ENCODE measurements at places on chromosomes 6 and 20.

- no peak for DNase-seq
These were observed 32.6 kb downstream of the TFAP2B start for GRCh38 chr6:50851049-50851845.

DNA sequence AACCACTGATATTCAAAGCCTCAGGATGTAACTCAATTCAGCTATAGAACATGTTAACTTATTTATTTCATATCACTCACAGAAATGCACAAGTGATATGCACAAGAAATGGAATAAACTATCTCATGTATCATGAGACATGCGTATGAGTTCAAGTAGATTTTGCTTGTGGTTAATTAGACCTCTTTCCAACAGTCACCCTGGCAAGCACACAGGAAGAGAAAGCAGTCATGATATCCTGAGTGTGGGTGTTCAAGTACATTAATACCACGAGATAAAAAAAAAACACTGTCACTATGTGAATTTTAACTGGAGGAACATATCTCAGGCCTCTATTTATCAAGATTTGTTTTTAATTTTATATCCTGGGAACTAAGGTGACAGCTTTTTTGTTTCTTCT lies 64.2 kb downstream of the LAMP5 start:
- DNase-seq = no peak

DNA sequence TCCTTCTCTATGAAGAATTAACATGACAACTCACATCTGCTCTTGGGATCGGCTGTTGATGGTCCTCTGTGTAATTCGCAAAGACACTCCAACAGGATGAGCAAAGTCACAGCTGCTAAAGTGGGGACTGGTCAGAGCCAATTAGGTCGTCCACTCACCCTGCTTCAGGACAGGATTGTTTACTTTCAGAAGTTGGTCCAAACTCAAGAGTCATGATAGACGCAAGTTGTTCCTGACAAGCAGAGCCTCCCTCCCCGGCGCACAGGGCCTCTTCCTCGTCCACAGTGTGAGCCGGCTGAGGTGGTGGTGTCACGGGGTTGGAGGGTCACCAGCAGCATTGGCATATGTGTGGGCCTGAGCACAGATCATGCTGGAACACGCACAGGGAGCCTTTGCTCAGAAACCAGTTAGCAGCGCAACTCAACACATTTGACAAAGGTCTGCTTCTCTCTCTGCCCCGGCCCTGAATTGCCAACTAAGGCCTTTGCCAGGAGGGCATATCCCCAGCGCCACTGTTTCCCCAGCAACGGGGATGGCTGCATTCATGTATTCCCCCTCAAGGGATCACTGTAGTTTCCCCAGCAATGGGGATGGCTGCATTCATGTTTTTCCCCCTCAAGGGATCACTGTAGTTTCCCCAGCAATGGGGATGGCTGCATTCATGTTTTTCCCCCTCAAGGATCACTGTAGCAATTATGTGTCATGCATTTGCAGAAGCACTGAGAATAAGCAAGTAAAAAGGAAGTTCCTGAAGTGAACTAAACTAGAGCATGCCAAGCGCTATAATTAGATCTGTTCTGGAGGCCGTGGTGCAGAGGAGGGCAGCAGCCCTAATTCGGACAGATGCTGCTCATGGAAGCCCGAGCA lies 111.7 kb downstream of the THBS2 start:
- DNase-seq = no peak

GRCh38 chr6:133244519-133244918 lies 3.4 kb downstream of the EYA4 start:
- no peak for DNase-seq

- no peak for DNase-seq
These were observed 24.0 kb upstream of the DDO start for GRCh38 chr6:110439356-110439755.

GRCh38 chr6:71888756-71889340 lies 2.5 kb downstream of the RIMS1 start:
- DNase-seq = no peak

DNA sequence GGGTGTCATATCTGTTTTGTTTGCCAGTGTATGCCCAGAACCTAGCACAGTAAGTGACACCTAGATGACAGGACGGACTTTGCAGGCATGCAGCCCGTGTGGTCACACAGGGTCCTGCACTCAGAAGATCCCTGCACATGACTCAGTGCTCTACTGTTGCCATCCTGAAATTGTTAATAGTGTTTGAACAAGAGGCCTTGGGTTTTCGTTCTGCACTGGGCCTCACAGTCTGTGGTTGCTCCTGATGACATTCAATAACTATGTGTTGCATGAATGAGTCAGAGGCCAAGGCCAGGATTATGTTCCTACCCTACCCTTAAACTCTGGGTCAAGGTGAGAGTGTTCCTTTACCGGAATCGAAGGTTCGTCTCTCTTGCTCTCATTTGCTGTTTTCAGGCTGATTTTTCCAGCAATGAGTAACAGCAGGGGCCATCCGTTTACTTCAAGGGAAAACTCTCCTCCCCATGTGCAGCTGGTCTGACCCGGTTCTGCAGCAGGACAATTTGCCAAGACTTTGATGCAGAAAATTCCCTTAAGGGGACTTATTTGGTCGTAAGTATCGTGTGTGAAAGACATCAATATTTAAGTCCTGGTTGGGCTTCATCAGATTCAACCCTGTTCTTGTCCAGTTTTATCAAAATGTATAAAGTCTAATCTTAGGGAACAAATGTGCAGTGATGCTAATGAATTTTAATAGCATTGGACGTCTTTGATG lies 13.0 kb upstream of the PFDN4 start:
- no peak for DNase-seq

DNA sequence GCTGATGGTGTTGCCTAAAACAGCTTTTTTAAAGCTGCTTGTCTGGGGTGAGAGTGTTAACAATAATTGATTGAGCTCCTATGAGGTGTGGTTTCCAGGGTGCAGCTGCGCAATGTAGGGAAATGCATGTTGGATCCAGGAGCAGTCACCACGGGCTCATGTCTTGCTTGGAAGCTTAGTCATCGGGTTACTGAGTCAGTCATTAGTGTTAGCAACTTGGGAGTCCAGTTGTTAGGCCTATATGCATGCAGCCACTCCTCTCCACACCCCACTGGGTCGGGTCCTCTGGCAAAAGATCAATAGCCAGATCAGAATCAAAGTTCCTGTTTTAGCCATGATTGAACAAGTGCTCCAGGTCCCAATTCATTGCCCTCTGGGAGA lies 271.7 kb upstream of the CHD6 start:
- DNase-seq = no peak

DNA sequence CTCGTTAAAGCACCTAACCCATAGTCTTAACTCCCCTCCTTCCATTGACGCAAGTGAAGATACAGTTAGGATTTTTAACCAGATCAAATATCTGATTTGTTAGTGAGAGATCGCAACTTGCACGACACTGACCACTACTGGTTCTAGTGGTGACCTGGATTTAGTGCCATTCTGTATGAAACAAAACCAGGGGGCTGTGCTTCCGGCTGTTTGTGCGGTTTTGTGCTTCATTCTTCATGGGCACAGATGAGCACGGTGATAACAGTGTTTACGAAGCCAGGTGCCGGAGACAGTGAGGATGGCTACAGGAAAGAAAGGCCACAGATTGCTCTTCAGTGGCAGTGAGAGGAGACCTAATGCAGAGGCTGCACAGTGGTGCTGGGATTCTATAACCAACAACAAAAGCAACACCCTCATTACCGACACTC lies 75.5 kb downstream of the NOL4L start:
- DNase-seq = no peak

DNA sequence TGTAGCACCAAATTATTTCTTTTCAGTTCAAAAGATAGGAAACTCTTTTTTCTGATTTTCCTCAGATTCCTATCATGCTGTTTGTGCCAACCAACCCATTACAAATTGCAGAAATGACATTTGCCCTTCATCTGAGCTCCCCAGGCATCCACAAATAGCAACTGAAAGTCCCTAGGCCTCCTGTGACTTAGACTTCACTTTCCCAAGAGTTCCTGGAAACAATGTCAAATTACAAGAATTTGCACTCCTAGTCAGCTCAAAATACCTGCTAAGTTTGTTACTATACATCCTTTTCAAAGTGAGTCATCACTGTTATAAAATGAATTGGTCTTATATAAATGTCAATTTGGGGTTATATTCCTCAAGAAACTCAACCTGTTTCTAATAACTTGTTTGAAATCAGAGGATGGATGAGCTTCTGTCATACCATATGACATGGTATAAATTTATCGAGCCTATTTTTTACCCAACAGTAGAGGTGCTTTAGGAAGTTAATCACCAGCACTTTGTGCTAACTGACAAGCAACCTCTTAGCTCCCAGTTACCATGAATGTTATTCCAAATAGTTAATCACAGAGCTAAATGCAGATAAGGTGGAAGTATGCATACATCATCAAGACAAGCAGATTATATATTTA lies 256.5 kb downstream of the HACE1 start:
- DNase-seq = no peak

- no peak for DNase-seq
These were observed 50.5 kb downstream of the FHL5 start for GRCh38 chr6:96613291-96613999.

DNA sequence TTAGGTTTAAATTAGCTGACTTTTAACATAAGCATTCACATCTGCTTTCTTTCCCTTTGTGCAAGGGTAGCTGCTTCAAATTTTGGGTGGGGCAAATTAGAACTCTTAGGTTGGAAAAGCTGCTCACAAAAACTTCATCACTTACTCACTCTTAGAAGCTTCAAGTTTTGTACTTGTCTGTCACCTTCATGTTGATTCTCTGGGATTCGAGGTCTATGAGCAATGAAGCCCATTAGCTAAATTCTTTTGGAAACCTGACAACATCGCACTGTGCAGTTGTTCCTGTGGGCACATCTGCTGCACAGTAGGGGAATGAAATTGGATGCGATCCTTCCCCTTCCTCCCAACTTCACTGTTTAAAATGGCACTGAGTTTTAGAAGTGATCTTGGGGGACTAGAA lies 156.1 kb downstream of the UBE3D start:
- DNase-seq = no peak

DNA sequence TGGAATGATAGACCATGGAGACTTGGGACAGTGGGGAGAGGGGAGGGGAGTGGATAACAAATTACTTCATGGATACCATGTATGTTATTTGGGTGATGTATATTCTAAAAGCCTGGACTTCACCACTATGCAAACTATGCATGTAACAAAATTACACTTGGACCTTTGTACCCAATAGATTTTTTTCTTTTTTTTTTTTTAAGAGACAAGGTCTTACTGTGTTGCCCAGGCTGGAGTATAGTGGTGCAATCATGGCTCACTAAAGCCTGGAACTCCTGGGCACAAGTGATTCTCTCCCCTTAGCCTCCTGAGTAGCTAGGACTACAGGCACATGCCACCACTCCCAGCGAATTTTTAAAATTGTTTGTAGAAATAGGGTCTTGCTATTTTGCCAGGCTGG lies 45.3 kb downstream of the RIPOR2 start:
- DNase-seq = no peak

- no peak for DNase-seq
These were observed 121.2 kb downstream of the BCKDHB start for GRCh38 chr6:80227545-80228105.

GRCh38 chr20:38809942-38810341 lies 4.4 kb downstream of the PPP1R16B start:
- DNase-seq = no peak

DNA sequence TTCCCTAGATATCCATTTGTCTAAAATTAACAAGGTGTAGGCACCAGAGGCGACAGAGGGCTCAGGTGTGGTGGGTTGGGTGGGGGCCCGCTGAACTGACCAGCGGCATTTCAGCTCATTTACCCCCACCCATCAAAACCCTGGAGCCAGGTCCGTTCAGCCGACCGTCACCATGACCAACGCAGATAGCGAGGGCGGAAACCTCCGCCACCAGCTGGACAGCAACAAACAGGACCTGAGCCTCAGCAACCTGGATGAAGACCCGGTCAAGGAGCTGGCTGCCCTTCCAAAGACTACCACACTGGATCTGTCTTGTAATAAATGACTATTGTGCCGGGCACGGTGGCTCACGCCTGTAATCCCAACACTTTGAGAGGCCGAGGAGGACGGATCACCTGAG lies 120.8 kb upstream of the LGSN start:
- DNase-seq = no peak

DNA sequence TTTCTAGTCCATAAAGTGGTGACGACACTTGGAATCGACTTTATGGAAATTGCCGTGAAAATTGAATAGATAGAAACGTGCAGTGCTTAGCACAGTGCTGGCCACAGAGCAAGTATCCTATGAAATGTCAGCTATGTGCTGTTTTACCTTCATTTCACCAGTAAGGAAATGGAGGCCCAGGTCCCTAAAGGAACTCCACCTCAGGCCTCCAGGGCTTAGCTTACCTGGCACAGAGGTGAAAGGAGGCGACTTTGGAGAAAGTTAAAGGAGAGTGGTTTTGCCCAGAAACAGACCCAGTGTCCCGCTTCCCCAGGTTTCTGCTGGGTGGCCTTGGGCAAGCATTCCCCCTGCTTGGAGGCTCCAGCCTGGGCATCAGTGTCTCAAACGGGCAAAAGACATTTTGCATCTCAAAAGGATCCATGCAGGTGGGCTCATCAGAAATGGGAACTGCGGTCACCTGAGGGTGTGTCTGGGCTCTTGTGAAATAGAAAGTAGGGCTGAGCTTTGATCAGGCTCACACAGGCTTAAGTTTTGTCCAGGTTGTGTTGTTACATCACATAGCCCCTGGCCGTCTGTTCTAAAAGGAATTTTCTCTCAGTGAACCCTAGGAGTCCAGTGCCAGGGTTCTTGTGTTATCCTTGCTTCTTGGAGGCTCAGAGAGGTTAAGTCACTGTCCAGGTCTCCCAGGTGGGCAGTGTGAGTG lies 6.8 kb upstream of the TULP1 start:
- DNase-seq = no peak

- DNase-seq = no peak
These were observed 59.6 kb downstream of the ANKRD60 start for GRCh38 chr20:58168843-58169242.

DNA sequence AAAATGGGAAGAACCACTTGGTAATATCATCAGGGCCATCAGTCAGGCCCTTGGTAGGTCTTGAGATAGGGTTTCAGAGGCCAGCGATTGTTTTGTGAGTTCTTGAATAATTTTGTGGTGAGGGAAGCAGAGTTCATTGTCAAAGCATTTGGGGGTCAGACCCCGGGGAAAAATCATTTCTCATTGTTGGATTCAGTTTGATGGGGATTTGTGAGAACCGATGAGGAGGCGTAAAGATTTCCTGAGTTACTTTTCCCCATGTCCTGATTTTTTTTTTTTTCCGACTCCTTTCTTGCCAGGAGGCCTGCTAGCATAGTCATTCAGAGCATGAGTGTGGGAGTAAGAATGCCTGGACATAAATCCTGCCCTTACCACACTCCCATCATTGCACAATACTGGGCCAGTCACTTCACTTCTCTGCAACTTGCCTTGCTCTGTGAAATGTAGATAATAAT lies 60.3 kb downstream of the TSHZ2 start:
- DNase-seq = no peak

GRCh38 chr6:16688984-16689636 lies 72.2 kb downstream of the ATXN1 start:
- DNase-seq = no peak

GRCh38 chr6:157539900-157540752 lies 159.1 kb downstream of the ZDHHC14 start:
- DNase-seq = no peak

Data from neural crest cell (in vitro differentiated cells).